Activated T-helper 1 cell treated with anti-CD3 and anti-CD28 coated beads, Interleukin-2, amount 50 U/mL, for 16 hours (primary cell): ENCODE measurements at places on chromosomes 4 and X.

DNA sequence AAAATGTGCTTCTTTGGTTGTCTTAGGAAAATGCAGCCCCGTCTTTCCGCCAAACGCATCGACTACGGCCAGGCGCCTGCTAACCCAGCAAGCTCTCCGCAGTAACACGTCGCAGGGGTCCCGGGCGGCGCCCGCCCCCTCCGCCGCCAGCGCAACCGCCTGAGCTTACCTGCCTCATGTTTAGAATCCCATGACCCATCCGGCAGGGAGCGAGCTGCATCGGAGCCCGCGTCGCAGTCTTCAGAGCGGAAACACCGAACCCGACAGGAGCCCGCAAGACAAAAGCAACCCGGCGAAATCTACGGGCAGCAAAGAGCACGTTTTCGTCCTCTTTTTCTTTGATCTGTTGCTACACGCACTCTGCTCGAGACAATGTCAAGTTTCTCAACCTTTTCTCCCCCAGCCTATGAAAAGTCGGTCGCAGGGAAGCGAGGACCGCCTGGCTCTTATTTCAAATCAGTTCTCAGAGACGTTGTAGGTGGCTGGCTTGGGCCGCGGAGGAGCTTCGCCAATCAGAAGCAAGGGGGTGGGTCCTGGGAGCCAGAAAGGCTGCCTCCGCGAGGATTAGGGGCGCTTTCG, at the start of gene MID1:
Gene MID1, minus strand, starts transcription at position 465 of the 579 bp plus-strand sequence. CDS start 53,038 bp downstream, outside the sequence.
- DNase-seq, result no peak

- DNase-seq, result no peak
These were observed 28.0 kb upstream of the RBM41 start for GRCh38 chrX:107146670-107147069.

DNA sequence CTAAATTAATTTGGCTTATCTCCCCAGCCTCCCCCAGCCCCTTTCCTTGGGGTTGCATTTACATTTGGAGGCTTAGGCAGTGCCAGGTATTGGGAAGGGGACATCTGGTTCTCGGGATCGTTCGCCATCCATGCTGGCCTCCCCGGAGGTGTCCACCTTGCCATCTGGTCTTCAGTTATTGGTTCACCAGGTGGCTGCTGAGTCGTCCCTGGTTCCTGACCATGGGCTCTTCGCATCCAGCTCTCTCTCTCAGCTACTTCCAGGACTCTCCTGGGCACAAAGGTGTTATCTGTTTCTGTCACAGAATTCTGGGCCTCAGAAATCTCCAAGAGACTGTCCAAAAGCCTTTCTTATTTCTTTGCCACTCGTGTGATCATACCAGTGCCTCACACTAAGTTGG, 75.4 kb upstream of the SCOC start:
- DNase-seq, result no peak

- no peak for DNase-seq
These were observed 71.3 kb downstream of the HTRA3 start for GRCh38 chr4:8340781-8341241.
